ENCODE measurements at places on chromosomes 4 and X.

GRCh38 chr4:79013756-79014155, 74.5 kb upstream of the PAQR3 start:
- DNase-seq = no peak

DNA sequence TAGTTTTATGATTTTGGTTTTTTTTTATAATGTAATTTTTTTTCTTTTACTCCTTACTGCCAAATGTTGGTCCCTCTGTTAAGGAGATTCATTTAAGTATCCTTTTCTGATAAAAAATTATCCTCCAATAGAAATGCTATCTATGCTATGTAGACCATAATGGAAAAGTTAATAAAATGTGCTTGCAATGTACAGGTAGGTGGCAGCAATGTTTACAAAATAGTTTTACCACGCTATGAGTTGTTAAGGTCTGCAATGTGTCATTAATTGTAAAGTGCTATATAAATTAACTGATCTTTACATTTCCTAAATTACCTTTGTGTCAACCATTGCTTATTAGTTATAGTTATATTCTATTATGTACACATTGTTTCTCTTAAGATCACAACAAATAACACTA, 3.8 kb upstream of the CENPC start:
- no peak for DNase-seq

GRCh38 chr4:56450342-56450741, 14.3 kb downstream of the PAICS start:
- no peak for DNase-seq

- DNase-seq = no peak
Measured at GRCh38 chr4:71008196-71008595, 14.7 kb downstream of the DCK start.
